Kasumi-1 (cell line): ENCODE measurements at places on chromosomes 16 and 17.

DNA sequence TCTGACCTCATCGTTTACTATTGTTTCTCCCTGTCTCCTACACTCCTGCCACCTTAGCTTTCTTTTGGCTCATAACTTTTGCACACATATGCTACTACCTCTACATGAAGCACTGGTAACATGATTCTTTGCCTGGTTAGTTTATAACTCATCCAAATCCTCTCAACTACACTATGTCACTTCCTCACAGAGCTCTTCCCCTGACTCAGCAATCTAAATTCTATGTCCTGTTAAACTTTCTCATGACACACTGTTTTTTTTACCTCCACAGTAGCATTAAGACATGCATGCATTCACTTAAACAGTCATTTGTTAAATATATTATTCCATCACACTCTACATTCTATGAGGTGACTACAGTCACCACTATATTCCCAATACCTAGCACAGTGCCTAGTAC, 19.7 kb downstream of the APPBP2 start:
- peak; percentile 79 for DNase-seq

GRCh38 chr17:74605361-74605760, 13.3 kb upstream of the CD300LD start:
- DNase-seq, result no peak

DNA sequence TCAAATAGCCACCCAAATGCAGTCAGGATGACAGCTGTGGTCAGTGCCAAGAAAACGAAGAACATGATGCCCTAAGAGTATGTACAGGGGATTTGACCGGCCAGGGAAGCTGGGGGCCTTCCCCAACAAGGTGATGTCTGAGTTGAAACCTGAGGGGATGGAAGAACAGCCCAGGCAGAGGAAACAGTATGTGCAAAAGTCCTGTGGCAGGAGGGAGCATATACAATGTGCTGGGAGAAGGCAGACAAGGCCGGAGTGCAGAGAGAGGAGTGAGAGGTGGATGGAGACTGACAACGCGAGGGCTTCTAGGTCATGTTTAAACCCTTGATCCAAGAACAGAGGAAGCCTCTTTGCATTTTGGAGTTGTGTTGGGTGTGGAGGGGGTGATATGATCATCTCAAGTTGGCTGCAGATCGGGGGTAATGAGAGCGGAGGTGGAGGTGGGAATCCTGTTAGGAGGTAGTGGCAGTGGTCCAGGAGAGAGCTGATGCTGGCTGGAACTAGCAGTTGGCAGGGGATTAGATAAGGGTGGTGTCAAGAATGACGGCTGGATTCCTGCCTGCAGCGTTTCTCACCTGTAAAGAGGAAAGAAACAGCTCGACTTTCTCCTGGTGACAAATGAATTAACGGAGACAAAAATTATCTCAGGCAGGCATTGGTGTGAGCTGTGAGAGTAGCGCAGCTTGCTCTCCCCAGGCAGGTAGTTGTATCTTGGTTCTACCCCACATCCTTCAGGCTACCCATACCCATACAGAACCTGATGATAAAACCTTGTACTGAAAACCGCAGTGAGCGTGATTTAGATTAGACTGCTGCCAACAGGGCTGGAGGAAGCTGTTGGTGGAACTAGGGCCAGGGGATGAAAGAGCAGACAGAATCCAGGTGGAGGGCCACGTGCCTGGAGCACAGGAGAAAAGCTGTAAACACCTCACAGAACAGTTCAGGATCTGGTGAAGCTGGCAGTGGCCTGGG, 37.2 kb upstream of the NGFR start:
- DNase-seq, result no peak

DNA sequence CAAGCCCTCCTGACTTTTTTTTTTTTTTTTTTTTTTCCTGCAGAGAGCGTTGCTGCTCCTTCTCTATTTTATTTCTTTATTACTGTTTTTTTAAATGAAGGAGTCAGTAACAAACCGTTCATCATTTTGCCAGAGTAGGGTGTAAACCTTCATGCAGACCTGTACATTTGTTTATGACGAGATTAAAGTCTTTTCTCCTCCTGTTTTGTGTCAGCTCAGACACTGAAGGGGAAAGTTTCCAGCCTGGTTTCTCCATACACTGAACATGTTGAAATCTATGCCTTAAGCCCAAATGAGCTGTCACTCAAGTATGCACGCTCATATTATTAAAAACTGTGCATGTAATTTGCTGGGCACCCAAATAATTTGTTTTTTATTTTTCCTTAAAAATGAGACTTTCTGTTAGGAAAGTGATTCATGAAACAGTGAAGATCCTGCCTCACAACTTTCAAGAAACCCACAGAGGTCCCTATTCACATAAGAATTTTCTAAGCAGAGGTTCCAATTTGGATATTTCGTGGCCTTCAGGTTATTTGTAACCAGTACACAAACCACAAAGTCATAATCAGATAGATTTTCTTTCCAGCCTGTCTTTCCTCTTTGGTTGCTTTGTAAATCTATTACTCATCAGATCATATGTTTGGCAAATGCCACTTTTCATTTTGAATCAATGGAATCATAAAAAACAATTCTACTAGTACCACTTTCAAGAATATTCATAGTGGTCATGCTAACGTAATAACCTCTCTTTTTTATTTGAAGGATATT, 700.3 kb downstream of the MAF start:
- DNase-seq, result no peak

DNA sequence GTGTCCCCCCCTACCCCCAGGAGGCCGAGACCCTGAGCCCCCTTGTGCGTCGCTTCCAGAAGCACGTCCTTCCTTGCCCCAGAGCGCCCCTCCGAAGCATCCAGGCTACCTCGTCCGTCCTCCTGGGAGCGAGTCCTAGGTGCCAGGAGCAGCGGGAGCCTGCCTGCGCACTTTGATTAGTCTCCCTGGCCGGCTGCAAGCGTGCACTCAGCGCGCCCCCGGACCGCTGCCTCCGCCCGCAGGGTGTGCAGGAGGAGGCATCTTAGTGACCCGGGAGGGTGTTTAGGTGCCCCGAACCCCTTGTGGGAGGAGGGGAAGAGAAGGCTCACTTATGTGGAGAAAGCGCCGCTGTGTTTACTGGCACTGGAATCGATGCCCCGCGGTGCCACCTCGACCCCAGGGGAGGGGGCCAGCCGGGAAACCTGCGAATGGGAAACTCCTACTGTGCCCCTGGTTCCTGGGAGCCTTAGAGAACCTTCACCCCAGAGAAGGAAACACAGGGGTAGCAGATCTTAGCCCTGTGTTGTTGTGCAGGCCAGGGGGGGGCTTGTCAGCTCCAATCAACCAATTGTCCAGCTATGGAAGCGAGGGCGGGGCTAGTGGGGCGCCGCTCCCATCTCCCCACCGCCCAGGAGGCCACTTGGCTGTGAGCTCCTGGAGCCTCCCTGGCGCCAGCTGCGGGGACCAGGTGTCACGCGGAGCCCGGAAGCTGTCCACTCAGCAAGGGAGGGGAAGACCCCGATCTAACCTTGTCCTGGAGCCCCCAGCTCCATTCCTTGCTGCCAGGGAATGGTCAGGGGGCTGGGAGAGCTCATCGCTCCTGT, 922.8 kb upstream of the EEF2KMT start:
- DNase-seq, result no peak

DNA sequence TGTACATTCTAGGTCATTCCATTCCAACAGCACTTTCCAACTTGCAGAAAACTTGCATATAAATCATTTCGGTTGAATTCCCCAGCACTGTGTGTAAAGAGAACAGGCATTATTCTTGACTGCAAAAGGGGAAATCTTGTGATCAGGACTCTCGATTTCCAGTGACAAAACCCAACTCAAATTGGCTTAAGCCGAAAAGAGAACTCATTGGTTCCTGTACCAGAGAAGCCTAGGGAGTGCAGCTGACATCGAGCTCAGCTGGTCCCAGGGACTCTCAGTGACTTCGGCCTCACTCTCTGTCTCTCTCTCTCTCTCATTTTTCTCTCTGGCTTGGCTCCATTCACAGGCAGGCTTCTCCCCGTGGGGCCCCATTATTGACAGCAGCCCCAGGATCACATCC, 30.7 kb downstream of the CD300LF start:
- DNase-seq, result no peak

DNA sequence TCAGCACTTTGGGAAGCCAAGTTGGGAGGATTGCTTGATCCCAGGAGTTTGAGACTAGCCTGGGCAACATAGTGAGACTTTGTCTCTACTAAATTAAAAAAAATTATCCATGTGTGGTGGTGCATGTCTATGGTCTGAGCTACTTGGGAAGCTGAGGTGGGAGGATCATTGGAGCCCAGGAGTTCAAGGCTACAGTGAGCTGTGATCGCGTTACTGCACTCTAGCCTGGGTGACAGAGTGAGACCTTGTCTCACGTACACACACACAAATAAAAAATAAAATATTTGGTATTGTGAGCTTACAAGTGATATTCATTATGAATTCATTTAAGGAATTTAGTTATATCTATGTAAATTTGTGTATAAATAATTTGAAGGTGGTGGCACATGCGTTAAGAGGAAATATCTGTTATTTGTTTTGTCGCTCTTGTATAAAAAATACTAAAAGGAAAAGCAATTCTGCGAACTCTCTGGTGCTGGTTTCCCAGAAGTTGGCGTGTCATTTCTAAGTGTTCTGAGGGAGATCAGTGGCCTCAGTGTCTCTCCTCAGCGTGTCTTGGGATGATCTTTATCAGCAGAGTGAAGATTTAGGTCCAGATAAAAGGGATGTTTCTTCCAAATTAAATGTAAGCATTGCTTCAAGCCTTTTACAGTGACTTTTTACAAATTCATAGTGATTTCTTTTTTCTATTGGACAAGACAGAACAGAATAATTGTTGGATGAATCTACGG, 187.6 kb downstream of the FTO start:
- DNase-seq, result no peak

DNA sequence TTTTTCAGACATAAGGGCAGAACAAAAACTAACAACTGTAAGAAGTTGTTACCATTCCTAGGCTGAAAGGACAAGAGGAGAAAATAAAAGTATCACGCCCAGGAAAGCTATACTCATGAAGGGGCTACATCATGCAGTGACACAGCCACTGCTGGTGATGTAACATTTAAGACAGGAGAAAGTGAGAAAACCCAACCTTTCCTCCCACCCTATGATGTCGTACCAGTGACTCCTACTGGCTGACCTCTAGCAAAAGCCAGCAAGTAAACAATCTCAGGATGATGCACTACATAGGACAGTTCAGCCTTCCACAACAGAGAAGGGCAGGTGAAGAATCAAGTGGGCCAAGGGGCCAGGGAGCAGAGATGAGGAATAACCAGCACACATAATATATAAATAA, 14.0 kb upstream of the OR1E2 start:
- no peak for DNase-seq

- DNase-seq, result no peak
Observed at GRCh38 chr16:74732707-74733350, 32.2 kb upstream of the MLKL start.

DNA sequence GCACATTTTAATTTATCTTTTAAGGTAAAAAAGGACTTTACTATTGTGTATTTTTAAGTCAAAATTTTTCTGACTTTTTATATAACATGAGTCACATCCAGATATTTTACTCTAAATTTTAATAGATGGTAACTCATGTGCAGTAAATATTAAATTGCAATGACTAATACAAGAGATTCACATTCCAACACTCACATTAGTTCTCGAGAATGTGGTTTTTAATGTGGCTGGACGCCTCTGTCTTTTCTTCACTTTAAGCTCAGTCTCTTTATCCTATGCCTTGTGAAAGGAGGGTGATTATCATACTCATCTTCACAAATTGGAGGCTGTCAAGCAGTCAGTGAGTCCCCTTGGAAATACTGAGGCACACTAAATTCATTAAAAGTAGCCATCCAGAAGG, 315.6 kb downstream of the HS3ST3B1 start:
- no peak for DNase-seq

DNA sequence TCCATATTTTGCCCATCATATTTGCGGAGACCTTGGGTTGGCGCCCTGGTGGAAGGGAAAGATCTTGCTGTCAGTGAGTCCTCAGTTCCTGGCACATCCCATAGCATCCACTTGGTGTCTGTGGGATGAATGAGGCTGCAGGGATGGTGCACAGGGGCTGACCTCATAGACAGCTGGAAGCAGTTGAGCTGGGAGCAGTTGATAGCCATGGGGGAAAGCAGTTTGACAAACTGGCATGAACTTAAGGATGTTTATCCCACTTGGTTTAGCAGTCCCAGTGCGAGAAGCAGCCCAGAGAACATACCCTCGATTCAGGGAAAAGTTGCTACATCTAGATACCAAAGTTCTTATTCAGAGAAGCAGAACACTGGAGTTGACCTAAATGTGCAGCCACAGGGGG, 80.7 kb downstream of the SNX29 start:
- DNase-seq, result no peak

GRCh38 chr16:87930456-87930855, 5.9 kb downstream of the CA5A start:
- peak; percentile 28 for DNase-seq
